Stimulated activated naive CD8-positive, alpha-beta T cell treated with anti-CD3 and anti-CD28 coated beads, Interleukin-15, amount 100 ng/mL, for 72 hours (primary cell): ENCODE measurements at places on chromosomes 11 and 22.

DNA sequence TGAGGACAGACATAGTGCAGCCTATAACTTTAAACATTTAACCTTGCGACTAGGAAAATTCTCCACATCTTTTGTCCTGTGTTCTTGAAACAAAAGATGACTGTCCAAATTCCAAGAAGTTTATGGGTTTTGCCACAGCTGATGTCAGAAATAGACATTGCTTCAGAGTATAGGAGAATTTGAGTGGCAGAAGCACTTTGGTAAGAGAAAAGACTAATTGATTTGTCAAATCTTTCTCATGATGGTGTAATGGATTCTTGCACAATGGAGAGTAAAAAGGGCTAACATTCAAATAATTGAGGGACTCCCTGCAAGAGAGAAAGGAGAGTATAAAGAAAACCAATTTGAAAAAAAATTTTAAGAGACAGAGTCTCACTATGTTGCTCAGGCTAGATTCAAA, 25.3 kb downstream of the C11orf58 start:
- no peak for DNase-seq

DNA sequence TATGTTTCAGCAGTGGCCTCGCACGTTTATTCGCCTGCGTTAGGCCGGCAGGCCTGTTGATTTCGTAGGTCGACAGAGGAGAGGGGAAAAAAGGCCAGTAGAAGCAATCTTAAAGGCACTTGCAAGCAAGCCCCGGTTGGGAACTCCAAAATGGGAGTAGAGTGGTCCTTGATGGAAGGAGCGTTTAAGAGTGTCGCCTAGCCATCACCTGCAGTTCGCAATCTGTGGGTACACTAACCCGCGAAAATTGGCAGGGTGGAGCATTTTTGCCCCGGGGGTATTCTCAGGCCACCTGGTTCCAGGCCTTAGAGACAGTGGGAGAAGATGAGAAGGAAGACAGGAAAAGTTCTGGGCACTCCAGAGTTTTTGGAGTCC, 1.1 kb downstream of the EWSR1 start:
- no peak for DNase-seq

- peak; percentile 63 for DNase-seq
Measured at GRCh38 chr22:20979243-20979809, 2.8 kb upstream of the LZTR1 start.

GRCh38 chr11:297586-298405, 1.5 kb downstream of the IFITM5 start:
- DNase-seq, result peak; percentile 86

DNA sequence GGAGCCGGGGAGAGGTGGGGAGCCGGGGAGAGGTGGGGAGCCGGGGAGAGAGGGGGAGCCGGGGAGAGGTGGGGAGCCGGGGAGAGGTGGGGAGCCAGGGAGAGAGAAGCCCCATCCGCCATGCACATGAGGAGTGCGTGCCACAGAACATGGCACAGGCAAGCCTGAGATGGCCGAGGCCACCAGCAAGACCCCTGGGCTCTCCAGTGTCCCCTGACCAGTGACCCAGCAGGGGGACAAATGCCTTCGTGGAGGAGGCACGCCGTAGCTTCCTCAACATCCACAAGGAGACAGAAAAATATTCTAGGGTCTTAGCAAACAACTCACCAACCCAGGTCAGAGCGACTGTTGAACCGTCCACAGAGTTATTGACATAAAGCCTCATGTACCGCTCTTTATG, 618.8 kb downstream of the TBC1D22A start:
- DNase-seq, result no peak

- DNase-seq, result no peak
Measured at GRCh38 chr11:123505546-123506299, 75.7 kb downstream of the GRAMD1B start.

DNA sequence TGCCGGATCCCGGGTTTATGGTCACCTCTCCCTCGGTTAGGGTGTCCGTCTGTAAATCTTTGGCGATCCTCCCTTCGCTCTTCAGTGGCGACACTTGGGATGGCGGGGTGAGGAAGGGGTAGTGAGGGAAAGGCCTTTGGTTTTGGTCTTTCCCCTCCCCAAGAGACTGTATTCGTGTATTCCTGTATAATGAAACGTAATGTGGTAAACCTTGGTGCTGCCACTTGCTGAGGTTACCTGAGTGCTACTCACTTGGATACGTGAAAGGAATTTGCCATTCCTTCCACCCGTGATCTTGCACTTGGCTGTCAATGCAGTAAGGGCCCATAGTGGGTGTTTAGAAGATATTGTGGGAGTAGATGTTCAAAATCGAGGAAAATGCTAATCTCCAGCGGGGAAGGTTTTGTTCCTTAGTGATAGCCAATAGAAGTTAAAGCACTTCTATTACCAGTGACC, 578 bp upstream of the NUP160 start:
- DNase-seq, result no peak

DNA sequence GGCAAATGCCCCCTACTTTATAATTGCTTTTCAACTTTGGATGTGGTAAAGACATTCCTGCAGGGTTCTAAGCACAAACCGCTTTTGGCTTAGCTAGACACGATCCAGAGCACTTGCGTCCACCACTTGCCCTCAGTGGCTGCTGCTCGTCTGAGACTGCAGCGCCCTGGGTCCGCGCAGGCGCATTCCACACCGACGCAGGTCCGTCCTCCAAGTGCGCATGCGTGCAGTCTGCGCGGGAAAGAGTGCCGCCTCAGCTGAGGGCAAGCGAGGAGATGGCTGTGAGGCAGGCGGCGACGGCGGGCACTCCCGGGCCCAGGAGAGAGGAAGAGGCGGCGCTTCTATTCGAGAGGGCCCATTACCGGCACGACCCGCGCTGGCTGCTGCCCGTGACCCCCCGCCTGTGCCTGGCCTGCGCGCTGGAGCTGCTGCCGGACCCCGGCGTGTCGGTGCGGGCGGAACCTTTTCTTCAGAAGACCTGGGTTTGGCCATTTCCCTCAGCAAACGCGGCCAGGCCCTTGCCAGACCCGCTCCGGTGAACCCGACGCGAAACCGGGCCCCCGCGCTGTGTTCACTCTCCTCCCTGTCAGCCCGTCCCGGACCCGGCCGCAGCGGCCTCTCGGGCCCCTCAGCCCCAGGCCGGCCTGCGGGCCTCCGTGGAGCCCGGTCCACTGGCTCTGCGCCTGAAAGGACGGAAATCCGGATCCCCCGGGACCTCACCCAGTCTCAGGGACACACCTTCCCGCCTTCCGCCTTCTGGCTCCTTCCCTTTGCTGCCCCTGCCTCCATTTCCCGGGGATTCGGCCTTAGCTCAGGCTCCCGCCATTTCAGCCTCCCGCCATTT, at the start of gene MEI1:
Gene MEI1, plus strand, starts transcription at position 240 of the 844 bp plus-strand sequence. Its CDS starts 36 bp downstream, at position 276.
- DNase-seq, result peak; percentile 89

DNA sequence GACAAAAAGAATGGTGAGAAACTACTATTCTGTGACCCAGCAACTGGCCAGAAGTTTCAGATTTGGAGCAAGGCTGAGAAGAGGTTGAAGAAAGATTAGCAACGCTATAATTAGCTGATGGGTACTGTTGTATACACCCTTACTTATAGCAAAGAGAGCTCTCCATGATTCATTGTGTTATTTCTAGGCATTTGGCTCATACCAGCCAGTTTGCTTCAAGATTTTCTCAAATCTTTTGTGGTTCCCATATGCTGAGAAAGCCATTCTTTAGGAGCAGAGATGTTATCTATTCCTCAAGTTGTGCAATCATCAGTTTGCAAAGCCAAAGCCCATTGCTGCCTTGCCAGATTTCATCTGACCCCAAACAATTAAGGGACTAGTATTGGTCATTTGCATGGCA, 179.4 kb downstream of the ETS1 start:
- no peak for DNase-seq

GRCh38 chr11:85827748-85828639, 17.1 kb upstream of the SYTL2 start:
- no peak for DNase-seq

- no peak for DNase-seq
Measured at GRCh38 chr11:57072640-57073039, 83.9 kb downstream of the OR5AK2 start.

DNA sequence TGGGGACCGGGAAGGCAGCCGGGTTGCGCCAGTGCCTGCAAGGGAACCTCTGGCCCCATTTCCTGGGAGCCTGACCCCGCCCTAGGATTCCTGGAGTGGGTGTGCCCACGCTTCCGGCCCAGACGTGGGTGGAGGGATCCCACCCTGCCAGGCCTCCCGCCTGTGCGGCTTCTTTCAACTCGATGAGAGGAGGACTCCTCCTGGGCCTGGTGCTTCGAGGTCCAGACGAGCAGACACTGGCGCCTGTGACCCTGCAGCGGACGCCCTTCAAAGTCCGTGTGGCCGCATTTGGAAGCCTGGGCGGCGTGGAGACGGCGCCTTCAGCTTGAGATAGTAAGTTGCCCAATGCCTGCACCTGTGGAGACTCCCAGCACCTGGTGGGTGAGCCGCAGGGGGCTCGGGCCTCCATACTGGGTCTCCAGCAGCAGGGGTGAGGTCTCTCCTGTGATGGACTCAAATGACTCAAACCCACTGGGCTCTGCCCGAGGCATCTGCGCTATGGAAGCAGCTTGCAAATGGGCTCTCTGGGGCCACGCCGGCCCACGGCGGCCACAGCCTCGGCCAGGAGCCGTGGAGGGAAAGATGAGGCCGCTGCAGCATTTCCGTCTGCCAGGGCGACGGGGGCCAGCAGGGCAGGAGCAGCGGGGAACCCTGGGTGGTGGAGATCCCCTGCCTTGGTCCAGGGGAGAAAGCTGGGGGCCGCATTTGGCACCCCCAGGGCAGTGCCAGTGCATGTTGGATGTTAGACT, 64.3 kb upstream of the PPARA start:
- DNase-seq, result no peak

GRCh38 chr11:3615998-3616397, 25.8 kb downstream of the ART5 start:
- no peak for DNase-seq

- DNase-seq, result no peak
Measured at GRCh38 chr11:8706673-8707432, 24.3 kb downstream of the RPL27A start.

DNA sequence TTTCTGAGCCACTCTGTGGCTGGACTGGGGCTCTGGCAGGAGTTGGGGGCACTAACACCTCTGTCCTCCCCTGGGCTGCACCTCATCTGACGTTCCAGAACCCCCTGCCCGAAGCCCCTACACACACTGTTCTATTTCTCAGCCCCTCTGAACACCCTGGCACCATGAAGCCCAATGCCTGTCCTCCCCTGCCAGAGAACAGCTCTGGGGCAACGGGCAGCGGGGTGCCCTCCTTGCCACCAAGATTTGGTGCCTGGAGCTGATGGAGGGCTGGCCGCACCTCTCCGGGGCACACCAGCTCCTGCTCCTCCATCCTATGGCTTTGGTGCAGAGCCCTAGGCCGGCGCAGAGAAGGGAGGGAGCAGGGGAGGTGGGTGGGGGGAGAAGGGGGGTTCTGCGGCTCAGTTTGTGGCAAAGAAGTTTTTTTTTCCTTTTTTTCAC, 16.3 kb downstream of the DUSP8 start:
- no peak for DNase-seq

DNA sequence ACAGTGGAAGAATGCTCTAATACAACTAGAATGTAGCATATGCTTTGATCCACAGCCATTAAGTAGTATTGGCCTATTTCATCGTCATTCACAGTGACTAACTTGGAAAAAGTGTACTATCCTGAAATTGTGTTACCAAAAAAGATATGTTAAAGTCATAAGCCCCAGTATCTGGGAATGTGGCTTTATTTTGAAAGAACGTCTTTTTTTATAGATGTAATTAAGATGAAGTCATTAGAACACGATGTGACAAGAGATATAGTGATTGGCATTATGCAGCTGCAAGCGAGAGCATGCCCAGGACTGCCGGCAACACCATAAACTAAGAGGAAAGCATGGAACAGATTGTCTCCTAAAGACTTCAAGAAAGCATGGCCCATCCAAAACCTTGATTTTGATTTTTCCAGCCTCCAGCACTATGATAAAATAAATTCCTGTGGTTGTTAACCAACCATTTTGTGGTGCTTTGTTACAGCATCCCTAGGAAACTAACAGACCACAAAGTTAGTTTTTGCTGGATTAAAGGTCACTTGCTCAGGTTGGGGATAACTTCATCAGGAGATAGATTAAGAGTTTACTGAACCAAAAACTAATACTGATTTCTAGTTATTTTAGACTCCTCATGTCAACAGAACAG, 870.6 kb upstream of the LRRC4C start:
- no peak for DNase-seq

DNA sequence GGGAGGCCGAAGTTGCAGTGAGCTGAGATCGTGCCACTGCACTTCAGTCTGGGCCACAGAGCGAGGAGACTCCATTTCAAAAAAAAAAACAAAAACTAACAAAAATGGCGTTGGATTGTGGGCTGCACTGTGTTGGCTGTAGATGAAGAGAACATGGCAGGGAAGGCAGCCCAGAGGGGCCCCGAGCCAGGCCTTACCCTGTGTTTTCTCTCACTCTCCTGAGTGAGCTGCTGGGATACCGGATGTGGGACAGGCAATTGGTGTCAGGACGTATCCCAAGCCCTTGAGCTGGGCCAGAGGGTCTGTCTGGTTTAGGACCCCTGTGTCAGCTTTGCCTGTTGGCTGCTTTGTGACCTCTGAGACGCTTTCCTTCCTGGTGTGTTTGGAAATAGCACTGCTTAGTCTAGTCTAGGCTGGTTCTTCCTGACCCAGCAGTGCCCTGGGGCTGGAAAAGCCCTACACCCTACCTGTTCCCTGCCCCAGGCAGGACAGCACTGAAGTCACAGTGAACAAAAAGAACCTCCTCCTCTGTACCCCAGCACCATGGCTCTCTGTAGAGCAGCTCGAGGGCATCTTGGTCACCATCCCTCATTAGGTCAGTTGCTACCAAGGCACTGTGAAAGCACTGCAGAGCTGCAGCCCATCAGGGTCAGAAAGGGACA, 17.8 kb downstream of the CHADL start:
- no peak for DNase-seq
